ENCODE measurements at places on chromosomes 12 and 14. TPM values are rescaled to one million over a fixed set of nuclear protein-coding genes. Genes with fewer than 3 reads are reported as not detected.

The EPYC gene
- not detected for total RNA-seq

The BCL11B gene
- 0.33 TPM for total RNA-seq

The CLEC4C gene
- total RNA-seq = not detected

The LRRIQ1 gene
- 0.69 TPM for total RNA-seq

The OR10G2 gene
- total RNA-seq = not detected

The CPNE6 gene
- total RNA-seq = not detected
